DND-41 (cell line): ENCODE measurements at places on chromosomes 1 and 21.

GRCh38 chr1:44019466-44019948 lies 11.8 kb downstream of the SLC6A9 start:
- DNase-seq, result no peak

DNA sequence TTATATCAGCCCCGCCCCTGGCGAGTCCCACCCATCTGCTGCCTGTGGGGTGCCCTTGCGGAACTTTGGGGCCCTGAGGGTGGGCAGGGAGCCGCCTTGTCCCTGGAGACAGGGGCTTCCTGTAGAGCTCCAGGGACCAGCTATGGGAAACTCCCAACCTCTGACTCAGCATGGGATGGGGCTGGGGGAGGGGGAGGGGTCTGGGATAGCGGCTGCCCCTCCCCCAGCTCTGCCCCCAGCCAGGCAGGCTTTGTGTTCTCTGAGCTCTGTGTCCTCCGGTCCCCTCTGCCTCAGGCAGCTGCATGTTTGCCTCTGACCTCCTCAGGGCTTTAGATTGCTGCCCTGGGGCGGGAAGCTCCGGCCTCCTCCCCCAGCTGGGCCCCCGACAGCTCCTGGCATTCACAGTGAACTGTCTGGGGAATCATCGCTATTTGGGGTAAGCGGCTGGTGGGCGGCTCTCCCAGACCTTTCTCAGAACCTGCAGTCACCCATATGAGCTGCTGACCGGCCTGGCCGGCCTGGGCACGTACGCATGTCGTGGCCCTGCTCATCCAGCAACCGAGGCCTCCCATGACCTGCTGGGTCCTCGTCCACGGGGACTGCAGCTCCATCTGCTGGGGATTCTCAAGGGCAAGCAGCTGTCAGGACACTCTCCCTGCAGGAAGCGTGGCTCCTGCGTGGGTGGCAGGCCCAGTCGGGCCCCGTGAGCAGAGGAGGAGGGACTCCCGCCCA lies 17.1 kb downstream of the ARHGEF16 start:
- DNase-seq, result no peak

- no peak for DNase-seq
These were observed 48.1 kb downstream of the KANK4 start for GRCh38 chr1:62271134-62271533.

DNA sequence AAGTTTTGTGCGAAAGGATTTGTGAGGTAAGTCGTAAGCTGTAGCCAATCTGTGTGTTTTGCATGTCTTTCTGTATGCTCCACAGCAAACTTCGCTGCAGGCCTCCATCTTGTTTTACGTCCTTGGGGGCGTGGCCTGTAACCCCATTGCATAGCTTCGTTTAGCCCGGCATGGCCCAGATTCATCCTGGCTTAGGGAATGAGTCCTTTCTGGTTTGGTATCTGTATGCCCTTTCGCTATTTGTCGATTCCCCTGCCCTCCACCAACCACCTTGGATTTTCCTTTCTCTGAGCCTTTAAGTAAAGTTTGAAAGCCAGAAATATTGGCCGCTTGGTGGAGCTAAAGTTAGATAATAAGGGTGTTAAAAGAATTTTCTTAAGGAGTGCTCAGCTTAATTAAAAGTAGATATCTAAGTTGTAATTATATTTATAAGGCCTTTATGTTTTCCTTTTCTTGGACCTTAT lies 1.1 kb downstream of the THEM4 start:
- no peak for DNase-seq

DNA sequence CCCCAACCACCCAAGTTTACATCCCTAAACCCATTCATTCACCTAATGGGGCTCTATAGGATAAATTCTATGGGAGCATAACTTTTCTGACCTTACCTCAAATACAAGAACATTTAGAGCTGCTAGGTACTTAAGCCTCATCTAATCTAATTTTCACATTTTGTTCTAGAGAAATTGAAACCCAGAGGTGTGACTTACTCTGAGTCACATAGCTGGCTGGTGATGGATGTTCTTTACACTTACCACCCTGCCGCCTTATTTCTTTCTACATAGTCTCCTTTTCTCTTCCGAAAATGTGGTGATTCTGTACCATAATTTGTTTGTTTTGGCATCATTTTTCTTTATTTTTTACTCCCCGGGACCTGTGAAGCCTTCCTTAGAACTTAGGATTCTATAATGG lies 20.3 kb downstream of the TIPRL start:
- DNase-seq, result no peak

GRCh38 chr1:109609881-109610280 lies 9.5 kb downstream of the GNAT2 start:
- DNase-seq, result no peak

DNA sequence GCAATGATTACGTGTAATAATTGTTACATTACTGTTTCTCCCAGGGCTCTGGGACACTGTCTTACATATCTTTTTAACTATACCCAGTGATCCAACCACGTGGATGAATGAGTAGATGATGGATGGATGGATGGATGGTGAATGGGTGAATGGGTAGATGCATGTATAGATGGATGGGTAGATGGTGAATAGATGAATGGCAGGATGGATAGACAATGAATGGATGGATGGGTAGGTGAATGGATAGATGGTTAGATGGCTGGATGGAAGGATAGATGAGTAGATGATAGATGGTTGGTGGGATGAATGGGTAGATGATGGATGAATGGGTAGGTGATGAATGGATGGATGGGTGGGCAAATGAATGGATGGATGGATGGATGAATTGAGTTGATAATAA lies 135.9 kb downstream of the HUNK start:
- DNase-seq, result no peak

- DNase-seq, result no peak
These were observed 11.4 kb upstream of the RAB3GAP2 start for GRCh38 chr1:220283625-220284024.

DNA sequence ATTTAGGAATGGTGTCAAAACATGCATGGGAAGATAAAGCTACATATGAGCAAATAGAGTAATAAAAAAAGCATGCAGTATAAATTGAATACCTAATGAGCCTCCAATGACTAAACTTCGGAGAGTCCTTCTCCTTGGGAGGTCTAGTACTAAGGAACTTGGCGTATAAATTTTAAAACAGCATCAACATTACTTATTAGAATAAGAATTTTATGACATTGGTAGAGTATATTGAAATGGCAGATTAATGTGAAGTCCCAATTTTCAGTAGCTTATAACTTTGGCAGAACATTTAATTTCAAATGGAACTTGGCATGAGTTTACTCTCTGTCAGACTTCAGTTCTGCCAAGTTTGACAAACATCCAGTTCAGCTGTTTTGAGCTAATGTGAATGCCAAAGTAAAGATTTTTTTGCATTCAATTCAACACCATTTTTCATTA lies 104.7 kb upstream of the RGS18 start:
- no peak for DNase-seq

DNA sequence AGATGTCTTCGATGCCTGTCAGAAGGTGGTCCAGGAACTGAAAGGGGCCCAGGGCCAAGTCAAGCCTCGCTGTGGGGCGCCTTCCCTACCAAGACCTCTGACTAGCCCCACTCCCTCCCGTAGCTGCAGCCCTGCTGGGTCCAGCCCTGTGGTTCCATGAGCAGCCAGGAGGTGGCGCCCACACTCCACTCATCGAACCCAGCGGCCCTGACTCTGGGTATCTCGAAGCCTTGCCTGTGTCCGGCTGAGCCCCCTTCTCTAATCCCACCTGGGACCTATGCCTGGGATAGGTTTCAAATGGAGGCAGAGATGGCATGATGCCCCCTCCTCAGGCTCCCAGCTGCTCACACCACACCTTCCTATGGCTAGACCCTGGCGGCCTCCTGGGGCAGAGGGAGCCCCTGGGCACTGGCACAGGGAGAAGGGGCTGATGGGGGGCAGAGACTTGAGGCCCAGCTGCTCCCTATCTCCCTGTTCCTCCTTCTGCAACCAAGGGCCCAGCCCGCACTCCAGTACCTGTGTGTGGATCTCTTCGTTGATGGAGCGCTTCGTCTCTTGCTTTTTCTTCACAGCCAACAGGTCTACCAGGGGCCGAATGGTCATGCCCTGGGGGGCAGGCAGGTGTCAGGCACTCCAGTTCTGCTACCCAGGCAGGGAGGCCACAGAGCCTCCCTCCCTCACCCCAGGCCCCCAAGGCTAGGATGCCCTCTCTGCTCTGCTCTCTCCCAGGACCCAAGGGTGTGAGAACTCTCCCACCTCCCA lies 52.0 kb downstream of the SLC9A1 start:
- DNase-seq, result peak; percentile 76

DNA sequence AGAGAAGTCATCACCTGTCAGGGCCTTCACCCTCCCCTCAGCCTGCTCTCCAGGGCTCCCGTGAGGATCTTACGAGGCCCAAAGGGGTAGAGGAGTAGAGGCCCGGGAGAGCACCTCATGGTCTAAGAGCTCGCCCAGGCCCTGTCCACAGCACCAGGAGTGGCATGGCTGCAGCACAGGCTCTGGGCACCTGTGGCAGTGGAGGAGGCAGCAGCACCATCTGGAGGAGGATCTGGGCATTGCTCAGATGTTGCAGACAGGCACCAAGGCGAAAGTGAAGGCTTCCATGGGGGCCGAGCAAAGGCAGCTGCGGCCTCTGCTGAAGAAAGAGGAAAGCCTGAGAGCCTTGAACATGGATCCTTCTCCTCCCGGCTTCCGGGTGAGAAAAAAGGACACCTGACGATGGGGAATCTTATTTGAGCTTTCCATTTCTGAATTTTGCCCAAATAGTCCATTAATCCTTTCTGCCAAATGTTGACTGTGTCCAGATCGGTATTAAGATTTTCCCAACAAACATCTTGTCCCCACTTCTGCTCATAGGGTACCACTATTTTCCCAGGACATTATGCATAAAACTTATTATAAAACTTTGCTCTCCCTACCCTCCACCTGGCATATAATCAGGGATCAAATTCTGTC lies 604.7 kb downstream of the PTPRC start:
- peak; percentile 91 for DNase-seq

DNA sequence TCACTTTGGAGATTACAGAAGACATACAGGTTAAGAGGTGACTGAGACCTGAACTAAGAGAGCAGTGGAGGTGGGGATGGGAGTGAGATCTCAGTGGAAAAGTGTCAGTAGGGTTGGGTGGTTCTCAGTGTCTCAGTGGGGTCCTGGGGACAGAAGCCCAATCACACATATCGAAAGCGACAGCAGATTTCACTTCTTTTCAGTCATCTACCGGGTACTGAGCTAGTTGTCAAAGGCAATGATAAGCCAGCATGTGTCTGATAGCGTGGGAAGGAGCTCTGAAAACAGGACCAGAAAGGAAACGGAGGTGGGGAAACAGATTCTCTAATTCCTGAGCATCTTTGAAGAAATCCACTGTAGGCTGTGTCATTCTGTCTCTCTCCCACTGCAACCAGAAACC lies 59.5 kb downstream of the RHOU start:
- no peak for DNase-seq

DNA sequence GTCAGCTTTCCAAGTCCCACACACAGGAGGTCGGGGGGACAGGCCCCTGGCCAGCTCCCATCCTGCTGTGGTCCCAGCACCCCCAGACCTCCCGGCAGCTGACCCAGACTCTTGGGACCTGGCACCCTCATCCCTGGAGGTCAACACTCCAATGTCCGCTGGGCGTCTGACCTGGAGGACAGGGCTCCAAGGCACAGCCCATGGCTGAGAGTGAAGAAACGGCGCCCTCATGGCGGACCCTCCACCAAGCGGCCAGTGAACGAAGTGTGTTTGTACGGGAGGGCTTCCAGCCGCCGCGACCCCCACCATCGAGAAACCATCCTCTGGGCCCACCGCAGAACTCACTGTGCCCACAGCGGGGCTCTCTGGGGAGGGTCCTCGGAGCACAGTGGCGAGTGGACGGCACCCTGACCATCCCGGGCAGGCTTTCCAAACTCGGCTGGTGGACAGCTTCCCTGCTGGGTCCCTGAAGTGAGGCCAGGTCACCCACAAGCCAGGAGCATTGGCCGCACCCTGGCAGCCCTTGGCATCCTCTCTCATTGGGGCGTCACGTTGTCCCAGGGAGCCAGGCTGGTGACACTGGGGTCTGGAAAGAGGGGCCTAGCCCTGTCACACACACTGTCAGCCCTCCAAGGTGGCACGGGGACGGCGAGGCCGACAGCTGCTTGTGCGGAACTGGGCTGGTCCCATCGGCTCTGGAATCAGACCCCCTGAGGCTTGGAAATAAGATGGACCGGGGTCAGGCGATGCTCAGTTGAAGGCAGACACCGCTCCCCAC lies 47.8 kb upstream of the COL6A2 start:
- DNase-seq, result no peak

DNA sequence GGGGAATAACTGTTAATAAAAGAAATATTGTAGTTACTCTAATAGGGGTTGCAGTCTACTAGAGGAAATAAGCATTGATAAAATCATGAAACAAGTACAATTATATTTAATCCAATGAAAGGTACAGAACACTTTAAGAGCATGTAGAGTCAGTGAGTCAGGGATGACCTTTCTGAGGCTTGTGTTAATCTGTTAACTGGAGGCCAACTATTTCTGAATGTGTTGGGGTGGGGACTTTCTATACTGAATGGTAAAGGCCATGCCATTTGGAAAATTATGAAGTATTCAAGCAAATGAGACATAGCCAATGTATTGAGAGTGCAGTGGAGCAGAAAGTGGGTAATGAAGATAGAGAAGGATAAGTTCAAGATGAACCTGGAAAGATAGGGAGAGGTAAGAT lies 646.2 kb downstream of the ADGRL2 start:
- DNase-seq, result no peak

GRCh38 chr1:94017155-94017829 lies 103.7 kb downstream of the ABCA4 start:
- DNase-seq, result peak; percentile 71

DNA sequence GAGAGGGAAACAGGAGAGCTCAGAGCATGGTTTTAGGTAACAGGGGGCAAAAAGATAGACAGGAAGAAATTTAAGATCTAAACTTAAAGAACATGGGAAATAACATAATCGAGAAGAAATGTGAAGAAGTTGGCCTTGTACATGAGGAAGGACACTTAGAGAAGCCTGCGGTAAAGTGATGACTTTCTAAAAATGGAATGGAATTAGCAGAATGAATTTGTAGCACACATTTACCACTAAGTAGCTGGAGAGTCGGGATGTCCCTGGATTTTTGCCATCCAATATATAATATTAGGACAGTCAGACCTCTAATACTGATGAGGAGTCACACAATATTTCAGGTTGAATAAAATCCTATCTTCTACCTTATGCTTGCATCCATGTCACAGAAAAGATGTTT lies 77.7 kb upstream of the C1orf87 start:
- no peak for DNase-seq

GRCh38 chr1:34681480-34682451 lies 73.1 kb upstream of the GJB5 start:
- peak; percentile 55 for DNase-seq

DNA sequence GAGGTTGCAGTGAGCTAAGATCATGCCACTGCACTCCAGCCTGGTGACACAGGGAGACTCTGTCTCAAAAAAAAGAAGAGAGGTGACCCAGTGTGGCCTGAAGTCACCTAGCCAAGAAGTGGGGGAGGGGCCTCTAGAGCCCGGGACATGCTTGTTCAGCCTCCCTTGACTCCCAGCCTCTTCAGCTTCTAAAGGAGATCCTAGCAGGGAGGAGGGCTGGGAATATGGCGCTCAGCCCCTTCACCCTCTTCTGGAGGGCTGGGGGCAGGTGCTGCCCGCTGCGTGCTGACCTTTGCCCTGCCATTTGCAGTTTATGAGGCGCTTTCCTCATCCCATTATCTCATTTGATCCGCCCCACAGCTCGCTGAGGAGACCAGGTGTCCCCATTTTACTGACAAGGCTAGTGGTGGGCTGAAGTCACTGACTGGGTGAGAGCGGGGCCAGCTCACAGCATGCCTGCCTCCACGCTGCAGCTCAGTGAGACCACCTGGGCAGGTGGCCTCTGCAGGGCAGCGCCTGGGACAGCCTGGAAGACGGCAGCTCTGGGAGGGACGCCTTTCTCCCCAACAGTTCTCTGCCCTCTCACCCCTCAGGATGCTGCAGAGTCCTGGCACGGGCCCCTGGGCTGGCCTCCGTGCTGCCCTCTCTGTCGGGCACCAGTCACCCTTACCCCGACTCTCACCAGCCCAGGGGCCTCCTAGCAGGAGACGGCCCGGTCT lies 7.5 kb downstream of the ELF3 start:
- DNase-seq, result no peak
